CD4-positive, alpha-beta T cell treated with Interleukin-17A for 1 hour (primary cell): ENCODE measurements at places on chromosomes 5 and 9.

- no peak for DNase-seq
Measured at GRCh38 chr9:22919423-22919822, 472.8 kb downstream of the DMRTA1 start.

- DNase-seq = no peak
Measured at GRCh38 chr5:81601919-81602318, 149.0 kb downstream of the SSBP2 start.

GRCh38 chr5:124960266-124960665 lies 213.8 kb upstream of the ZNF608 start:
- no peak for DNase-seq

DNA sequence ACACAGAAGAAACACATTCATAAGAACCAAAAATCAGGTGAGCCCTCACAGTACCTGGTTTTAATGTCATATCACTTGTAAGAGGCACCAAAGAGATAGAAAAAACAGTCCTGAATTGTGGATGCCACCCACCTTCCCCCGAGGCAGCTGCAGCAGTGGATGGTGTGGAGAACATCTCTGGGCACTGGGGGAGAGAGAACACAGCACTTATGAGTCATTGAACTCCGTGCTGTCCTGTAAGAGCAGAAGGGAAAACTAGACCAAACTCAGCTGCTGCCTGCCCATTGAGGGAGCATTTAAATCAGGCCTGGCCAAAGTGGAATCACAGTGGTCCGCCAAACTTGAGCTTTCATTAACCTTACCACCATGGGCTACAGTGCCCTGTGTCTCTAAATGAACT lies 296.2 kb downstream of the SPATA31D1 start:
- no peak for DNase-seq
